ENCODE measurements at places on chromosomes 4 and X. TPM values are rescaled to one million over a fixed set of nuclear protein-coding genes. Genes with fewer than 3 reads are reported as not detected.

Gene NSG1
- total RNA-seq, result 35.4 TPM

Gene CT45A1
- not detected for total RNA-seq

Gene NDST3
- total RNA-seq, result 0.35 TPM

Gene PPBP
- total RNA-seq, result 2.4 TPM

Gene DCAF12L1
- total RNA-seq, result not detected

Gene BRS3
- not detected for total RNA-seq

Gene UGT2B17
- total RNA-seq, result not detected

Gene LUZP4
- total RNA-seq, result not detected

Gene UGT2A2
- total RNA-seq, result not detected

Gene DCHS2
- 1.9 TPM for total RNA-seq

- DNase-seq, result no peak
Observed at GRCh38 chr4:94798808-94799207, 41.1 kb downstream of the BMPR1B start.

DNA sequence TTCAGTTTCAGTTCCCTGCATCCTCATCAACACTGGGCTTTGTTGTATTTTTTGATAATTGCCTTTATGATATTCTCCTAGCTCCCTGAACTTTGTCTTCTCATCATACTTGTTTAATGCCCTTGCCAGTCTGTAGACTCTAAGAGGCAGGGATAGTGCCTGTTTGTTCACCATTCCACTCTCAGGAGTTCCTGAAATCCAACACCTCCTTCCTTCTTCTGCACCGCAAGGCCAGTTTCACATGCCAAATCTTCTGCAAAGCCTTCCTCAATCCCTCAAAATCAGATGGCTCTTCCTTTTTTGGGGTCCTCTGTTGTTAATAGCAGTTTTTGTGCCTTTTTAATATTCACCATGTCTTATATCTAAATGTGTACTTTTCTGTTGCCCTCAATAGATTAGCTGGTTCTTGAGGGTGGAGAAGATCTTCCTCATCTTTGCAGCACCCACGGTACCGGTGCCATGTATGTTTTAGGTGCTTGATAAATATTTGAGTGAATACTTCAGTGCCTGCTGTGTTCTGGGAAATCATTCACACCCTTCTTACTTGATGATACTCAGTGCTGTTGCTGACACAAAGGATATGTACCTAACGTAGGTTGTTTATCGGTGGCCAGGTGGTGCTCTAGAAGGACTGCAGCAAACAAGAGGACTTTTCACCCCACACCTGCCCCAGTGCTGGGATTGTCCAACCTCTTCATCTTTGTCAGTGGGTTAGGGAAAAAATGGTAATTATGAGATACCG is 85.3 kb upstream of the LIMCH1 start:
- DNase-seq, result no peak

DNA sequence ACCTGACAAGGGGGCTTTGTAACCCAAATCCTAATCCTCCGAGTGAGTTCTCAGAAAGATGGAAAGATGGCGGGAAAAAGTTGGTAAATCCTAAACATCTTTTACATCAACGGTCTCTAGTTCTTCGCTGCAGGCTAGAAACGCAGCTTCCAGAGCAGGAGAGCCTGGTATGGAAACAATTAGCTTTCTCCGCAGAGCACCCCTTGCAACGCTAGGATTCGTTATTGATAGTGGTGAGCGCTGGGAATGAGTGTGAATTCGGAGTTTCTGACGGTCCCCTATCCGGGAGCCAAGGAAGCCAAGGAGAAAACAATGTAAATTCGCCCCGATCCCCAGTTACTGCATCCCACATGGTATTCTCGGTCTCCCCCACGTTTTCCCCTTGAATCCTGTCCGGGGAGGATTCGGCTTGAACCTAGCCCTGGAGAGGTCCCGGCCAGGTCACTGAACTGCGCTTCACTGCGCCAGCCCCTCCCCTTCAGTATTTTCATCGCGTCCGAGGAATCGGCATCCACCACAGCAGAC is 4.7 kb upstream of the NEUROG2 start:
- no peak for DNase-seq

- no peak for DNase-seq
Observed at GRCh38 chr4:130008461-130008860, 912.5 kb downstream of the C4orf33 start.

DNA sequence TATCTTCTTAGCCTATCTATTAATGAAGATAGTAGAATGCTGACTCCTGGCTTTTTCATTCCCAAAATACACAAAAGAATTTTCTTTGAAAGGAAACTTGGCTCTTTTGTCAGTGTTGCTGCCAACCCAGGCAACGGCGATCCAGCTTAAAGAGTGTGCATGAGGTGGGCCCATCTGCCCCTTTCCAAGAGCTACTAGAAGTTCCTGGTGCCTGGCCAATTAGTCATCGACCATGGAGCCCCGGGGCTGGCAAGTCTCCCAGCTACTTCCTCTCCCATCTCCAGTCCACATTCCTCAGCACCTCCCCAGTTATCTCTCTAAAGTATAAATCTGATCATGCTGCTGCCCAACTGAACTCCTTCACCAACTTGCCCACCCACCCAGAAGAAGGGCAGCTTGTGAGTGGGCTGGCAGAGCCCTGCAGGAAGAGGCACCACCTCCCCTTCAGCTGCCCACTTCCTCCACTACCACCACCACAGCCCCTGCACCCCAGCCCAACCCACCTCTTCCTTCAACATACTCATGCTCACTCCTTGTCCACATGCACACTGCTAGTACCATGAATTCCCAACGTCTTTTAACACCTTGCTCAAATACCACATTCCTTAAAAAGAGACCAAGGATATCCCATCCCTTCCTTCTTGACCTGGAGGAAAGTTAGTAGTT is 158.2 kb upstream of the MAP3K15 start:
- DNase-seq, result peak; percentile 84

DNA sequence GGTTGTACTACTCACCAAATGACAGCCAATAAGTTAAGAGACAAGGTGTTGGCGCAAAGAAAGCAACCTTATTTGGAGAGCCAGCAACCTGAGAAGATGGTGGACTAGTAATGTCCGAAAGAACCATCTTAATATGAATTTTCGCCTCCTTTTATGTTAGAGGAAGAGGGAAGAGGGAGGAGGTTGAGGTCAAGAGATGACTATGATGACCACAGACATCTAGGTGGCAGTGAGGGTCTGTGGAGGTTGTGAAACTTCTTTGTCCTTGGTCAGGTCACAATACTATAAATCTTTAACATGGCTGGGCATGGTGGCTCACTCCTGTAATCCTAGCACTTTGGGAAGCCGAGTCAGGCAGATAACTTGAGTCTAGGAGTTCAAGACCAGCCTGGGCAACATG is 15.4 kb downstream of the CDKL5 start:
- no peak for DNase-seq

DNA sequence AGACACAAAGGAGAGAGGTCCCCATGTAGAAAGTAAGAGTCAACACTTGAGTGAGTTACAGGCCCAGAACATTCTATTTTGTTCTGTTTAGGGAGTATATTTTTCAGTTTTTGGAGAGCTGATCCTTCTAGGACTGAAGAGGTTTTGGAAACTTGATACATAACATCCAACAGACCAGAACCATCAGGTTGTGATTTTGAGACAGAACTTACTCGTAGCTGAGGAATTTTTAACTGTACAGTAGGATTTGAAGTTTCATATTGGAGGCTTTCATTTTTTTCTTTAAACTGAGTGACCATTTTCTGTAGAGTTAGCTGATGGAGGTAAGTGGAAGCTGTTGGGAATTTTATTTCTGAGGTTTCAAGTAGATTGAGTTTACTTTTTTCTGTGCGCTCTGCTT is 73.3 kb downstream of the NCAPG start:
- DNase-seq, result no peak

GRCh38 chr4:106172861-106173260 is 143.1 kb downstream of the TBCK start:
- no peak for DNase-seq

- no peak for DNase-seq
Observed at GRCh38 chr4:107376293-107376692, 340.2 kb upstream of the DKK2 start.

- DNase-seq, result no peak
Observed at GRCh38 chrX:49976682-49977197, 54.3 kb downstream of the CLCN5 start.

DNA sequence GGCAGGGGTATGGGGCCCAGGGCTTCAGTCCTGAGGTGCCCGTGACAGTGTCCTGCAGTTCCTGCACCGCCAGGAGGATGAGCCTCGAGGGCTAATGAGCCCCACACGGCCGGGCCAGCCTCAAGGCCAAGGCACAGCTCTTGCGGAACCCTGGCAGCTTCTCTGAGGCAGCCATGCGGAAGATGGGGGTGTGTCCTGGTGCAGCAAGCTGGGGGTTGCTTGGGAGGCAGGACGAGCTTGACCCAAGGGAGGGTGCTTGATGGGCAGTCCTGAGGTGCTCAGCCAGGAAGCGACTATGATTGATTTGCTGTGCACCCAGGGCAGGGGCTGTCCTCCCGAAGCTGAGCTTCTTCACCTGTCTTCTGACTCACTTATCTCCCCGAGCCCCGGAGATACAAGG is 9.1 kb upstream of the FGFR3 start:
- peak; percentile 46 for DNase-seq

GRCh38 chr4:32499171-32499570 is 1779.0 kb downstream of the PCDH7 start:
- DNase-seq, result no peak

DNA sequence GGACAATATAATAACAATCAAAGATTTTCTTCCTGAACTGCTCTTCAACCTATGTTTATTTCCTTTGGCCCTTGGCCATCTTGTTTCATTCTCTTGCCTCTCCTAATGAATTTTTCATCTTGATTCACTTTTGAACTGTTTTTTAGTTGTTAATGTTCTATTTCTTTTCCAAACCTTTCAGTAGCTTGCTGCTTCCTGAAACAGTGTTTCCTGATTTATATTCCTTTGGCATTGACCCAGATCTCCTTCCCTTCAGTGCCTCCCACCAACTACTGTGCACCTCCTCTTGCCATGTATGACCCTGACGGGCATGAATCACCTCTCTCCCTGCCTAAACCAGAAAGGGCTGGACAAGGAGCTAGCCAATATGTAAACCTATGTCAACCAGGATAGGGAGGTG is 25.6 kb upstream of the SPP1 start:
- DNase-seq, result peak; percentile 86

- DNase-seq, result no peak
Observed at GRCh38 chr4:1969928-1970723, 38.6 kb downstream of the NELFA start.

GRCh38 chr4:38769857-38770256 is 12.9 kb downstream of the TLR10 start:
- DNase-seq, result no peak

- no peak for DNase-seq
Observed at GRCh38 chr4:40458109-40458508, 123.0 kb downstream of the CHRNA9 start.

GRCh38 chr4:110666030-110666429 is 43.2 kb upstream of the PITX2 start:
- no peak for DNase-seq

Data from adrenal gland (tissue), 19 donors.